ENCODE measurements at places on chromosomes 1 and 21.
A peak's percentile ranks its signal among the peaks of the same experiment; 100 is the strongest.

DNA sequence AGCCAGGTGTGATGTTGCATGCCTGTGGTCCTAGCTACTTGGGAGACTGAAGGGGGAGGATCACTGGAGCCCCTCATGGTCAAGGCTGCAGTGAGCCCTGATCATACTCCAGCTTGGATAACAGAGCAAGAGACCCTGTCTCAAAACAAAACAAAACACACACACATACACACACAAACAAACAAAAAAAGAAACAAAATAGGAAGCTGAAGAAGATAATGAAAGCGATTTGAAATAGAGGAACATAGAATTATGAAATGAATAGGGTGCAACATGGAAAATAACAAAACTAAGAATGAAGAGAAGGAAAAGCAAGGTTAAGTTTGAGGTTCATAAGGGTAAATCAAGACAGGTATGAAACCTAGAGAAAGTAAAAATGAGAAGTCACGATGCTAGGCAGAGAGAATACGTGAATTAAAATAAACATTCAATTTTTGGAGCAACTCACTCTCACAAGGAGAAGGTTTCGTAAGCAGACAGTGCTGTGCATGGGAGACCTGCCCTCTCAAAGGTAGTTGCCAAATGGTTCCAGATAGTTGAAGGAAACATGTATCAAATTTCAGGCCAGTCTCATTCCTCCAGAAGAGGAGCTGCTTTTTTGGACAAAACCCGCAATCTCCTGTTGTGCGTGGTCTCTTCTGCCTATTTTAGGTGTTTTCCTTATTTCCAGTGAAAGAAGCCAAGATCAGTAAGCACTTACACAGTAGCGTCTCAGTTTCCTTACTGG, 3.3 kb downstream of the CD46 start:
- DNase-seq = no peak

GRCh38 chr1:97077221-97077620, 355.6 kb downstream of the PTBP2 start:
- DNase-seq = no peak

DNA sequence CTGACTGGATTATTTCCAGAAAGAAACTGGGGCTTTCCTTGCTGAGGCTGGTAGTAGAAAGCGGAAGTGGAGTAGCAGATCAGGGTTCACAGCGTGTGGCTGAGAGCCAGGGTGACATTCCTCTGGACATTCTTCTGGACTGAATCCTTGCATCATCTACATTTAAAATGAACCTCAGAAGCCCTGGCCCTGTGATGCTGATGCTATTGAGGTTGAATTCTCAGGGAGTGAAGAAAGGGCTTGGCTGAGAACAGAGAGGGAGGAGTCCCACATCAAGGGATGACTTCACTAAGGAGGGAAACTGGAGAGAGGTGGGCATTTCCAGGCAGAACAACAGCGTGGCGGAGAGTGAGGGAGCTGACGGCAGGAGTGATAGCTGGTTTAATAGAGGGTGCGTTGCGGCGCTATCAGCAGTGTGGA, 102.3 kb upstream of the LMO4 start:
- DNase-seq = peak; percentile 99

GRCh38 chr1:14246471-14246870, 352.0 kb upstream of the KAZN start:
- no peak for DNase-seq

GRCh38 chr1:110364221-110364620, 25.0 kb downstream of the RBM15 start:
- DNase-seq = no peak

DNA sequence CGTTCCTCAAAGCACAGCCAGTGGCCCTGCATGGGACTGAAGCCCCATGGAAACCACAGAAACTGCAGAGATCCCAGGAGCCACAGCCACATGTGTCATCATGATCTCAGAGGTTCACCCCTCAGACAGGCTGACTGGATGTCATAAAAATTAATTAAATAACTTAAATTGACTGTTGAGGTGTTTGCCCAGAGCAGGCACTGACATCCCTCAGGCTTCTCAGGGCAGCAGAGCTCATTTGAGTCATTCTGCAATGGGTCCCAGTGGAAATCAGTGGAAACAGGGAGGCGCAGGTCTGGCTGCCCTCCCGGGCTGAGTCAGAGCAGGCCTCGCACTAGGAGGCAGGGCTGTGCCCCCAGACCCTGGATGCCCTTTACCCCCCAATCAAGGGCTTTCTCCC, 135.1 kb downstream of the CDC7 start:
- DNase-seq = no peak

- DNase-seq = peak; percentile 96
Observed at GRCh38 chr21:33380483-33380998, 22.7 kb upstream of the IFNGR2 start.

DNA sequence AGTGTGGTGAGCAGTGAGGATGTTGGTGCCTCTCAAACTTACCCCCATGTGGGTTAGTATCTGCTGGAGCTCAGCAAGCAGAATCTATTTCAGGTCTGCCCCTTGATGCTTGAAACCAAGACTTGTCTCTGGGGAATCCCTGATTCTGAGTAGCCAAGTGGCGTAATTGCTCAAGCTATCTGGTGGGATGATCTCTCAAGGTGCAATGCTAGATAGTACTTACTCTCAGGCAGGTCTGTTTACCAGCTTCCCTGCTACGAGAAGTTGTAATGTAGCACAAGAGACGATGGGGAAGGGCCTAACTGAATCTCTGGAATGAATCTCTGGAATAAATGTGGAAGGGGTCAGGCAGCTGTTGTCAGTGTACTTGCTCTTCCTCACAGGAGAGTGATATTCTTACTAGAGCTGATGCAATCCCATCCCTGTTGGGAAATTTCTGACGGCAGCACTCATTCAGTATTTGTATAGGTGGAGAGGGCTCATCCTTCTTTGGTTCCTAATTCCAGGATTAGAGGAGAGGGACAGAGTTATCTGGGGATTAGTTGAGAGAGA, 65.4 kb downstream of the MACF1 start:
- peak; percentile 89 for DNase-seq
